ENCODE measurements at places on chromosomes 4 and X. TPM values are rescaled to one million over a fixed set of nuclear protein-coding genes. Genes with fewer than 3 reads are reported as not detected.

DNA sequence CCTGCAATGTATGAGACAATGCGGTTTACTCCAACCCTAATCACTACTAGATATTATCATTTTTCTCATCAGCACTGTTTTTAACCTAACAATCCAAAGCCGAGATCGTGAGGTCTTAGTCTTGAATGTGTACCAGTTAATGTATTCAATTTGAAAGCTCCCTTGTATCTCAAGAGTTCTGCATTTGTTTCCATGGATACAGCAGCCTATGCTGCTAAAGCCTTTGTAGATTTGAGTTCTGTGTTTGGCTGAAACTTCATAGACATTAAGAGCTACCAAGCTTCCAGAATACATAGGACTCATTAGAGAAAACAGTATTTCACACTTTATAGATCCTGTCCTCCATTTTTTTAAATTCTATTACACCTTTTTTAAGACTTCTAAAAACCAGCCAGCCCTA lies 39.9 kb downstream of the SLC9A6 start:
- no peak for DNase-seq

- peak; percentile 50 for DNase-seq
Observed at GRCh38 chr4:107913283-107913899, 18.0 kb upstream of the CYP2U1 start.

DNA sequence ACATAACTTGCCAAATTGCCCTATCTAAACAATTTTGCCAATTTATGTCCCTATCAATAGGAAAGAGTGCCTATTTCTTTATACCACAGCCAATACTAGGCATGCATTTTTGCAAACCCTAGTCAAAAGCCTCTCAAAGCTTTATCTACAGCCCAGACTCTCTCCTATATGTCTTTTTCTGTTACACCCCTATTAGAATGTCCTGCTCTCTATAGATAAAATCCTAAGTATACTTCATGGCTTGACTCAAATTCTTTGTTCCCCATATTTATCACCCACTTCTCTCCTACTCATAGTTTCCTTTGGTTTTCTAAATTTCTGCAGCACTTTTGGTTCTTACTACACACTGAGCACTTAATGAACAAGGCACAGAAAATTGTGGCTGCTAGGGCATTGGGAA lies 38.0 kb downstream of the NUP62CL start:
- DNase-seq, result no peak

- DNase-seq, result no peak
Observed at GRCh38 chrX:109856974-109857373, 123.9 kb upstream of the ACSL4 start.

ITIH6 gene
- polyA plus RNA-seq, result not detected

EVC gene
- polyA plus RNA-seq, result 11.5 TPM

NEUROG2 gene
- polyA plus RNA-seq, result not detected

MAGIX gene
- 0.82 TPM for polyA plus RNA-seq

Measured in AG04450 (cell line).